ENCODE measurements at places on chromosomes 1 and 21. TPM values are rescaled to one million over a fixed set of nuclear protein-coding genes. Genes with fewer than 3 reads are reported as not detected.

The DHRS3 gene
- 50.5 TPM for polyA plus RNA-seq

The CACHD1 gene
- polyA plus RNA-seq: 3.5 TPM

The OR6Y1 gene
- not detected for polyA plus RNA-seq

The GPA33 gene
- not detected for polyA plus RNA-seq

The GPR153 gene
- polyA plus RNA-seq: 6.1 TPM

The CHODL gene
- 0.05 TPM for polyA plus RNA-seq

The VWA5B1 gene
- not detected for polyA plus RNA-seq

The KLHL21 gene
- polyA plus RNA-seq: 12.8 TPM

The FCRL2 gene
- not detected for polyA plus RNA-seq

The CELA3B gene
- not detected for polyA plus RNA-seq

The CRYAA gene
- not detected for polyA plus RNA-seq

The KRTAP7-1 gene
- not detected for polyA plus RNA-seq

The CYP4A22 gene
- polyA plus RNA-seq: not detected

The IL20 gene
- polyA plus RNA-seq: not detected

The GJA9 gene
- not detected for polyA plus RNA-seq

The C8B gene
- not detected for polyA plus RNA-seq

The MYBPH gene
- polyA plus RNA-seq: 0.09 TPM

The FCMR gene
- polyA plus RNA-seq: 1.1 TPM

The PARS2 gene
- polyA plus RNA-seq: 4.2 TPM

The RASSF5 gene
- polyA plus RNA-seq: 2.4 TPM

The KRTAP19-3 gene
- polyA plus RNA-seq: not detected

The HSD3B1 gene
- not detected for polyA plus RNA-seq

The C1orf94 gene
- polyA plus RNA-seq: 0.10 TPM

The RHOU gene
- 1.4 TPM for polyA plus RNA-seq

The RGS1 gene
- not detected for polyA plus RNA-seq

The TMEM240 gene
- polyA plus RNA-seq: 7.2 TPM

The EFNA3 gene
- 0.51 TPM for polyA plus RNA-seq

The NHLH2 gene
- not detected for polyA plus RNA-seq

The SLC37A1 gene
- 0.02 TPM for polyA plus RNA-seq

The CLCNKA gene
- polyA plus RNA-seq: not detected

The OR2L2 gene
- polyA plus RNA-seq: not detected

The HTR1D gene
- polyA plus RNA-seq: 0.07 TPM

The MFN2 gene
- polyA plus RNA-seq: 53.9 TPM

The CTTNBP2NL gene
- 23.6 TPM for polyA plus RNA-seq
